ENCODE measurements at places on chromosomes 3 and 15.

GRCh38 chr3:9105421-9105820 is 142.1 kb upstream of the RAD18 start:
- DNase-seq, result no peak

- peak; percentile 14 for DNase-seq
Measured at GRCh38 chr15:69161079-69161877, 843 bp downstream of the GLCE start.

DNA sequence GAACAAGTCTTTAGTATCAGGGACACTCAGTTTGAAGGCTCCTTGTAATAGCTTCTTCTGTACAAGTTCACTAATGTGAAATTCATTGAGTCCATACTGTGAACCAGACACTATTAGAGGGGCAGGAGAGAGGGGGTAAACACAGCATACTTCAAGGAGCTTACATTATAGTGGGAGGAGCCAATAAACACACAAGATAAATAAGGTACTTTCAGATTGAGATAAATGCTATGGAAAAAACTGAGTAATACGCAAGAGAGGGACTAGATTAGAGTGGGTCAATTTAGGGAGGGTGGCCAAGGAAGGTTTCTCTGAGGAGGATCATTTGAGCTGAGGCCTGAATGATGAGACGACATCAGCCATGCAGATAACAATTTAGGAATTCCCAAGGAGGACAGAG is 3.1 kb upstream of the AKAP13 start:
- DNase-seq, result no peak

GRCh38 chr3:23202203-23202920 is 765 bp upstream of the UBE2E2 start:
- DNase-seq, result no peak

DNA sequence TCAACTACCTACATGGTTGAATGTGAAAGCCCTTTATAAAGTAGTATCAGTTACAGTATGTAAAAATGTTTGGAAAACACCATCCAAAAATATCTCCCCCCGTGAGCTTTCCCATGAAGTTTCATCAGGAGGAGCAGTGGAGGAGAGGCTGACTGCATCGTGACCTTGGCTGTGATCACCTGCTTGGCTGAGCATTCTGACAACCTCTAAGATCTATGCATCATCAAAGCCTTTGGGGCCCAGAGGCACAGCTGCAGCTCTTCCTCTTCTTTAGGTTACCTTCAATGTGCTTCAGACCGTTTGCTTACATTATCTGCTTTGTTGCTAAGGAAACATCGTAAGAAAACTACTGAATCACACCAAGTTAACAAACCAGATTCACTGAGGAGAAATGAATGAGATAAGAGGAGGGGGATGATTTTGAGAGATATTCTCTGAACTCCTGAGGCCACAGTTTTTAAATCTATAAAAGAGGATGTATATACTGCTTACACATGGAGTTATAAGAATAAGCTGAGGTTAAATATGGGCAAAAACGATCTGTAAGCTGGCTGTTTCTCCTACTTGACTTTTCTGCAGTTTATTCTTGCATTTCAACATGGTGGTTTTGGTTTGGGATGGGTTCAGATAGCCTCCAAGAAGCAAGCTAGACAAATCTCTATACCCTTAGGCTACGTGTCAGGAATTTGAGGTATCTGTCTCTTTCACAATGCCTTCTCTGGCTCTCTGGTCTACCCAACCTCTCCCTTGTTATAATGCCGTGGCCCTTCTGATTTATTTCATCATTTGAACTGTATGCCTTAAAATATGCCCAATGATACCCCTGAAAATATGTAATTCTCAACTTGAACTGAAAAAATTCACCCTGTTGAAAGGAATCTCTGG is 4.0 kb downstream of the GCSAM start:
- peak; percentile 43 for DNase-seq

DNA sequence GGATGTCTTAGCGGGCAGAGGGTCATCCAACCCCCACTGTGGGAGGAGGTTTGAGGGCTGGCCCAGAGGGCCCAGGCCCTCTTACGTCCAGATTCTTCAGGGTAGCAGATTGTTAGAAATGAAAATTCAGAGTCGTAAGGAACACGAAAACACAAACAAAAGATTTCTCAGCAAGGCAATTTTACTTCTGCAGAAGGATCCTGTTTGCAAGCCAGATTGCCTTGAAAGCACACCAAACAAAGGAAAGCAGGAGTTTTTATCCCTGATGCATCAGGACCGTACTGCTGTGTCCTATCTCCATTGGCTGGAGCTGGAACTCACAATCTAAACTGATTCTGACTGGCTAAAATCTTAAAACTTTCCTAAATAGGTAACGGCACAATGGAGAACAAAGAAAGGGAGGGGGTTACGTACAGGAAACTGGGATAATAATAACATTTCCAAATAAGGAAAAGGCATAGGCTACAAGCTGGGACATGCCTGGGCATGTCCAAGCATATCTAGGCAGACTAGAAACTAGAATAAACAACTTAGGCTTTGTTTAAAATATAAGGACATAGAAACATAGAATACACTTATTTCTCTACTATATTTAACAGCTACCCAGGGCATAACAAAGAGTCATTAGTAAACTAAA is 97.3 kb upstream of the C2CD4B start:
- no peak for DNase-seq

GRCh38 chr15:91549581-91549980 is 303.9 kb upstream of the SLCO3A1 start:
- no peak for DNase-seq

GRCh38 chr15:23472678-23473077 is 25.6 kb upstream of the GOLGA6L2 start:
- DNase-seq, result no peak

- no peak for DNase-seq
Measured at GRCh38 chr15:67911727-67912126, 71.9 kb upstream of the RNU6-1 start.

- no peak for DNase-seq
Measured at GRCh38 chr3:128502712-128503111, 9.7 kb upstream of the GATA2 start.

DNA sequence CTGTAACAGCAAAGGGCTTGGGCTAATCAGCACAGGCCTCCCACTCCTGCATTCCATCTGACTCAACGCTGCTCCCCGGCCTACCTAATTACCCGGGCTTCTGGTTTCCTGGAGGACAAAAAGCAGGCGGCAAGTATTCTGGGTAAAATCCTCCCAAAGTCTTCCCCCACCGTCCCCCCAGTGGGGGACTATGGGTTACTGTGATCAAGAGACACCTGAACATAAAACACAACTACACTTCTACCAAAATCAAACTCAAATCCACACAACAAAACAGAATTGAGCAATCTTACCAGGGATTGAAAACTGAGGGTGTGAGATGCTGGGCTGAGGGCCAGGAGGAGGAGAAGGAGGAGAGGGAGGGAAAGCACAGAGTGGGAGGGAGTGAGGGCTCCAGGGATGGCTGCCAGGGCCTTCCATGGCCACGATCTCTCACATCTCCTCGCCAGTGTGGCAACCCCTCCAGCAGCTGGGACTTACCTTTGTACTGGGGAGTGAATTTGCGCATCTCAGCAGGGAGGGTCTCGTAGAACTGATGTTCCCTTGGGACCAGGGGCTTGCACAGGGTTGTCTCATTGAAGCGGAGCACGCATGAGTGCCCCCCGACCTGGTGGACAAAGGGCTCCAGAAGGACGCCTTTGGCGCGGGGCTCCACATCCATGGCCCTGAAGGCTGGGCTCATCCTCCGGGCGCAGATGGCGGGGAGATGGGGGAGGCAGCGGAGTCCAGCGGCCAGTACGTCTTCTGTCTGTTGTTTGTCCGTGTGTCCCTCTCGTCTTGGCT is 9.1 kb upstream of the NCKIPSD start:
- no peak for DNase-seq

All from activated gamma-delta T cell treated with Interleukin-2 at 50 U/mL for 16 hours (primary cell).